ENCODE measurements at places on chromosomes 7 and 10. TPM values are rescaled to one million over a fixed set of nuclear protein-coding genes. Genes with fewer than 3 reads are reported as not detected.

GPR26 gene
- total RNA-seq: not detected

ARHGAP22 gene
- total RNA-seq: 4.0 TPM

GRCh38 chr7:128210036-128210347 lies 31.1 kb upstream of the LEP start:
- H3K4me3 ChIP-seq: no peak overlapping the region
- no peak for DNase-seq
- H3K36me3 ChIP-seq: no peaks in the 10 kb centered on the region
- no peaks in the 10 kb centered on the region for H3K27me3 ChIP-seq
- H3K27ac ChIP-seq: no peak overlapping the region

GRCh38 chr10:60376221-60377041 lies 13.2 kb downstream of the ANK3 start:
- no peaks in the 10 kb centered on the region for H3K36me3 ChIP-seq
- no peak overlapping the region for H3K4me3 ChIP-seq
- 0 out of 2 replicates have a peak, but pooled peaks cover 5% of the 10 kb centered on the region for H3K4me1 ChIP-seq
- H3K27me3 ChIP-seq: no peaks in the 10 kb centered on the region
- no peak overlapping the region for H3K27ac ChIP-seq
- DNase-seq: no peak

DNA sequence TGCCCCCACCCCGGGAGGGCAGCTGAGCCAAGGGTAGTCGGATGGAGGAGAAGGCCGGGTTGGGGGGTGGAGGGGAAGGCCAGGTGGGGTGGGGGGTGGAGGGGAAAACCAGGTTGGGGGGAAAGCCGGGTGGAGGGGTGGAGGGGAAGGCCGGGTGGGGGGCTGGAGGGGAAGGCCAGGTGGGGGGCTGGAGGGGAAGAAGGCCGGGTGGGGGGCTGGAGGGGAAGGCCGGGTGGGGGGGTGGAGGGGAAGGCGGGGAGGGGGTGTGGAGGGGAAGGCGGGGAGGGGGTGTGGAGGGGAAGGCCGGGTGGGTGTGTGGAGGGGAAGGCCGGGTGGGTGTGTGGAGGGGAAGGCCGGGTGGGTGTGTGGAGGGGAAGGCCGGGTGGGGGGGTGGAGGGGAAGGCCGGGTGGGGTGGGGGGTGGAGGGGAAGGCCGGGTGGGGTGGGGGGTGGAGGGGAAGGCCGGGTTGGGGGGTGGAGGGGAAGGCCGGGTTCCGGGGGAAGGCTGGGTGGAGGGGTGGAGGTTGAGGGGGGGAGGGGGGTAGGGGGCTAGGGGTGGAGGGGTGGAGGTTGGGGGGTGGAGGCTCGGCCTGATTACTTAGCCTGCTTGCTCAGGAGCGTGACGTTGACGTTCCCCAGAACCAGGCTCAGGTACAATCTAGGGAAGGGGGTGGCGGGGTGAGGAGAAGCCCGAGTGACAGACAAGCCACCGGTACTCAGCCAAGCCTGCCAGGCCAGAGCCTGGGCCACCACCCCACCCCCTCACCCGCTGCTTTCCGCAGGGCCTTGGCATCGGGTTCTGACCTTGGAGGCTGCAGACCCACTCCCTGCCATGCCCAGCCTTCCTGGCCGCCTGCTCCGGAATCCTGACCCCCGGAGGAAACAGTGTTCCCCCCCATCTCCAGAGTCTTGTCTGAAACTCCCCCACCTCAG lies 5.6 kb downstream of the TMEM120A start:
- no peaks in the 10 kb centered on the region for H3K27me3 ChIP-seq
- no peak overlapping the region for H3K27ac ChIP-seq
- no peaks in the 10 kb centered on the region for H3K36me3 ChIP-seq
- no peak for DNase-seq
- no peak overlapping the region for H3K4me3 ChIP-seq
- peaks cover 28% of the 10 kb centered on the region for H3K4me1 ChIP-seq

All from PC-9 (cell line).